Spleen (tissue), 13 donors: ENCODE measurements at places on chromosomes 2 and 18.

- DNase-seq = no peak
- no peaks in the 10 kb centered on the region for H3K36me3 ChIP-seq
- H3K27me3 ChIP-seq = peaks cover 31% of the 10 kb centered on the region
- no peak overlapping the region for H3K4me3 ChIP-seq
- no peaks in the 10 kb centered on the region for H3K4me1 ChIP-seq
These were observed 33.9 kb downstream of the ACOXL start for GRCh38 chr2:110766291-110766690.

GRCh38 chr2:159564081-159564480 is 52.3 kb downstream of the BAZ2B start:
- H3K27ac ChIP-seq = no peak overlapping the region
- no peaks in the 10 kb centered on the region for H3K36me3 ChIP-seq
- no peaks in the 10 kb centered on the region for H3K4me1 ChIP-seq
- no peak overlapping the region for H3K4me3 ChIP-seq
- DNase-seq = no peak

GRCh38 chr18:34493099-34493544 is 217.0 kb upstream of the DTNA start:
- peaks cover 28% of the 10 kb centered on the region for H3K27me3 ChIP-seq
- H3K4me1 ChIP-seq = no peaks in the 10 kb centered on the region
- H3K36me3 ChIP-seq = no peaks in the 10 kb centered on the region
- peak overlapping the region; percentile 50 for H3K4me3 ChIP-seq
- DNase-seq = peak; percentile 79

GRCh38 chr2:1864301-1864980 is 120.1 kb upstream of the PXDN start:
- H3K4me1 ChIP-seq = no peaks in the 10 kb centered on the region
- H3K27me3 ChIP-seq = no peaks in the 10 kb centered on the region
- H3K36me3 ChIP-seq = no peaks in the 10 kb centered on the region
- DNase-seq = no peak

DNA sequence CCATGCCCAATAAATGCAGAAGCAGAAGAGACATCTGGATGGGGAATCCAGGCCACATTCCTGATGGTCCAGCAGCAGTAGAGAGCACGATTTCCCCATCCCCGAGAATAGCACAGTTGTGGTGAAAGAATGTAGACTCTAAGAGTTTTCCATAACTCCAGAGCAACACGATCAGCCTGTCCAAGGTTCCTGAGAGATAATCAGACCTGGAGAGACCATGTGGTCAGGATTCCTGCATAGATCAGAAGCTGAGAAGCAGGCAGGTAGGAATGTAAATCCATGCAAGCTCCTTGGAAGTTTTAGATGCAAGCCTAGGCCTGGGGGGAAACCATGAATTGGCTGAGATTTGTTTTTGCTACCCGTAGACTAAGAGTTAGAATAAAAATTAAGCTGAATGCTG is 34.2 kb upstream of the PTPRM start:
- no peaks in the 10 kb centered on the region for H3K36me3 ChIP-seq
- no peaks in the 10 kb centered on the region for H3K27me3 ChIP-seq
- no peak for DNase-seq
- H3K4me3 ChIP-seq = no peak overlapping the region
- no peaks in the 10 kb centered on the region for H3K4me1 ChIP-seq

DNA sequence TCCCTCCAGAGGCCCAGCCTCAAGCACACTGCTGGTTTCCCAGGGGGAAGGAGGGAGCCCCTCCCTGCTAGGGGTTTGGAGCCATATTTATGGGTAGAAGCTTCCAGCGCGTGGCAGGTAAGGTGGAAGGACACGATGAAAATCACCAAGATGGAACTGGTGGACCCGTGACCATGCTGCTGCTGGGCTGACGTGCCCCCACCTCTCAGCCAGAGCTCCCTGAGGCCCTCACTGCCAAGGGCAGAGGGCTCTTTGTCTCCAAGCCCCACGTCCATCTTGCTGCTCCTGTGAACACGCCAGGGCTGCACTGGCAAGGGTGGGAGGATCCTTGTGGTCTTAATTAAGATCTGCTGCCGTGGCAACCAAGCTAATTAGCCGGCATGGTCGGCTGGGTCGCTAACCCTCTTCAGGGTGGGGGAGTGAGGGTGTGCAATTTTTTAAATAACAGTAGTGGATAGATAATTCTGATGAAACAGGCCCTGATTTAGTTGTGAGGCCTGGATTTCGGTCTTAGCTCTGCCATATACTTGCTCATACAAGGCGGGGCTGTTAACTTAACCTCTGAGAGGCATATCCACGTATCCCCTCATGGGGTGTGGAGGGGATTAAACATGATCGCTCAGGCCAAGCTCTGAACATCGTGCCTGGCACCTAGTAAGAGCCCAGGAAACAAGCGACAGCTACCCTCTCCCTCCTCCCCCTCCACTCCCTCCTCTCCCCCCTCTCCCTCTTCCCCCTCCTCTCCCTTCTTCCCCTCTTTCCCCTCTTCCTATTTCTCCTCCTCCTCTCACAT is 232.8 kb downstream of the CELF4 start:
- H3K27me3 ChIP-seq = no peaks in the 10 kb centered on the region
- no peak for DNase-seq
- H3K27ac ChIP-seq = no peak overlapping the region
- H3K36me3 ChIP-seq = no peaks in the 10 kb centered on the region

- no peaks in the 10 kb centered on the region for H3K4me1 ChIP-seq
- peaks cover 10% of the 10 kb centered on the region for H3K27me3 ChIP-seq
- no peak for DNase-seq
- no peak overlapping the region for H3K27ac ChIP-seq
These were observed 182.0 kb upstream of the TWIST2 start for GRCh38 chr2:238665919-238666318.

- no peak overlapping the region for H3K4me3 ChIP-seq
- no peaks in the 10 kb centered on the region for H3K27me3 ChIP-seq
- H3K36me3 ChIP-seq = no peaks in the 10 kb centered on the region
- DNase-seq = no peak
These were observed 78.8 kb upstream of the LCLAT1 start for GRCh38 chr2:30368258-30368657.

DNA sequence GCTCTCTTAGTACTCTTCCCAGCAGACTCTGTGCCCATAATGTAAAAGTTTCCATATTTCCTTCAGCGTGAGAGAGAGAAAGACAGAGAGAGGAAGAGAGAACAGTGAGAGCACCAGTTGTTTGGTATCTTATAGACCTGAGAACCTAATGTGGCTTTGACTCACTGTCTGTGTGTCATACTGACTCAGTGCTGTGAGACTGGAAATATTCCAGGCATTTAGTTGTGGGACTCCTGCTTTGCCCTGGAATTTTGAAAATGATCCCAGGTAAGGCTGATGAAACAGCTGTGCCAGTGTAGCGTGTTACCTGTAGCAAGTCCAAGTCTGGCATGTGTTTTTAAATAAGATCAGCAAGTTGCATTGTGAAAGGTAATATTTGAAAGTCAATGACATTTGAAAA is 87.9 kb upstream of the KCNH7 start:
- no peaks in the 10 kb centered on the region for H3K36me3 ChIP-seq
- H3K27me3 ChIP-seq = no peaks in the 10 kb centered on the region
- H3K4me1 ChIP-seq = no peaks in the 10 kb centered on the region
- H3K4me3 ChIP-seq = no peak overlapping the region
- no peak overlapping the region for H3K27ac ChIP-seq

- peak overlapping the region; percentile 54 for H3K27ac ChIP-seq
- no peaks in the 10 kb centered on the region for H3K27me3 ChIP-seq
- peaks cover 16% of the 10 kb centered on the region for H3K4me1 ChIP-seq
- no peak for DNase-seq
- H3K36me3 ChIP-seq = no peaks in the 10 kb centered on the region
- H3K4me3 ChIP-seq = no peak overlapping the region
These were observed 15.1 kb downstream of the DOCK10 start for GRCh38 chr2:225027061-225027762.

- no peak overlapping the region for H3K27ac ChIP-seq
- H3K4me1 ChIP-seq = no peaks in the 10 kb centered on the region
- H3K36me3 ChIP-seq = no peaks in the 10 kb centered on the region
- no peaks in the 10 kb centered on the region for H3K27me3 ChIP-seq
- no peak overlapping the region for H3K4me3 ChIP-seq
- no peak for DNase-seq
These were observed 57.8 kb upstream of the MC2R start for GRCh38 chr18:13973061-13973575.

GRCh38 chr2:207167099-207167923 is 1.6 kb upstream of the KLF7 start:
- H3K27ac ChIP-seq = peak overlapping the region; percentile 99
- H3K27me3 ChIP-seq = no peaks in the 10 kb centered on the region
- no peaks in the 10 kb centered on the region for H3K36me3 ChIP-seq
- H3K4me1 ChIP-seq = peaks cover 34% of the 10 kb centered on the region
- H3K4me3 ChIP-seq = peak overlapping the region; percentile 65

- peaks cover 10% of the 10 kb centered on the region for H3K36me3 ChIP-seq
- H3K27ac ChIP-seq = no peak overlapping the region
- no peak overlapping the region for H3K4me3 ChIP-seq
- H3K4me1 ChIP-seq = peaks cover 12% of the 10 kb centered on the region
- no peaks in the 10 kb centered on the region for H3K27me3 ChIP-seq
These were observed 99.0 kb downstream of the NCK2 start for GRCh38 chr2:105843476-105844374.

- H3K27ac ChIP-seq = no peak within 1 kb of the TSS
- no peak within 1 kb of the TSS for H3K4me3 ChIP-seq
- no peaks in the 10 kb centered on the region for H3K27me3 ChIP-seq
- H3K4me1 ChIP-seq = no peaks in the 10 kb centered on the region
- no peak for DNase-seq
These were observed at the start of gene MYL1 for GRCh38 chr2:210315015-210315788. Gene MYL1, minus strand, starts transcription at chr2:210315174. Its CDS starts 132 bp downstream, at chr2:210315042.

- no peaks in the 10 kb centered on the region for H3K27me3 ChIP-seq
- DNase-seq = no peak
- H3K4me1 ChIP-seq = peaks cover 16% of the 10 kb centered on the region
- H3K27ac ChIP-seq = no peak overlapping the region
- peaks cover 34% of the 10 kb centered on the region for H3K36me3 ChIP-seq
- H3K4me3 ChIP-seq = no peak overlapping the region
These were observed 44.8 kb downstream of the ADCY3 start for GRCh38 chr2:24875272-24875671.

GRCh38 chr2:172155752-172156151 is 53.1 kb upstream of the DLX2 start:
- H3K27ac ChIP-seq = no peak overlapping the region
- no peak overlapping the region for H3K4me3 ChIP-seq
- no peaks in the 10 kb centered on the region for H3K4me1 ChIP-seq
- no peak for DNase-seq

DNA sequence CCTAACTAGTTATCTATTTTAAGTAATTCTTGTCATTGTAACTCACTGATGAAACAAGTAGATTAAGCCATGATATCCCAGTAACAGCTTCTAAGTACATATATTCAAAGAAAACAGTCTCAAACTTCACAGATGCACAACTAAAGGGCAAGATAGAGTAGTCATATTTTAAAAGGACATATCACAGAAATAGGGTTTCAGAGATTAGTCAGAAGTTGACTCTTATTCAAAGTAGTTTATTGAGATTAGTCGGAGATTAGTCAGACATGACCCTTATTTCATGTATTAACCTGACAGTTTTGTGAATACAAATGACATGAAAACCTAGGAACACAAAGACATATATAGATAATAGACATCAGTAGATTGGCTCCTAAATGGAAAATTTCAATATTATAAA is 15.9 kb upstream of the CHAC2 start:
- no peaks in the 10 kb centered on the region for H3K4me1 ChIP-seq
- H3K27me3 ChIP-seq = no peaks in the 10 kb centered on the region
- no peak overlapping the region for H3K4me3 ChIP-seq
- no peak overlapping the region for H3K27ac ChIP-seq
- peaks cover 51% of the 10 kb centered on the region for H3K36me3 ChIP-seq
- DNase-seq = no peak

GRCh38 chr2:145601361-145601925 is 1081.5 kb upstream of the ZEB2 start:
- H3K27me3 ChIP-seq = no peaks in the 10 kb centered on the region
- no peak for DNase-seq
- no peak overlapping the region for H3K27ac ChIP-seq
- H3K4me3 ChIP-seq = no peak overlapping the region

GRCh38 chr18:57051657-57052044 is 95.2 kb upstream of the BOD1L2 start:
- peaks cover 27% of the 10 kb centered on the region for H3K27me3 ChIP-seq
- no peak for DNase-seq
- no peak overlapping the region for H3K27ac ChIP-seq
- H3K36me3 ChIP-seq = no peaks in the 10 kb centered on the region
- no peak overlapping the region for H3K4me3 ChIP-seq
